Effector memory CD8-positive, alpha-beta T cell (primary cell): ENCODE measurements at places on chromosomes 4 and X.

DNA sequence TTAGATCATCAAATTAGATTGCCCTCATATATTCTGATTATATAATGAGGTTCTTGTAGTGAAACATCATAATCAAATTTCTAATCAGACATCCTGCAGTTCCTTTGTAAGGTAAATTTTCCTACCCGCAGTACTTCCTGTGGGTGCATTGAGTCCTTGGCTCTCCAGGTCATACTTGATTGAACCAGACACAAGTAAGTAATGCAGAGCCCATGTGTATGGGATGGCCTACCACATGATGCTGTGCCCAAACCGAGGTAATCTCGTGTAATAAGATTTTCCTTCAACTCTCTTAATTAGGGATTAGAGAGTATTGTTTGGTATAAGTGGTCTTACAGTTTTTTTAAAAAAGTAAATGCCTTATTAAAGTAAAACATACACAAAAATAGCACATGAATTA is 1841.8 kb downstream of the PCDH7 start:
- no peaks in the 10 kb centered on the region for H3K27me3 ChIP-seq
- H3K27ac ChIP-seq: no peak overlapping the region
- no peaks in the 10 kb centered on the region for H3K36me3 ChIP-seq
- H3K4me1 ChIP-seq: no peaks in the 10 kb centered on the region
- no peak for DNase-seq

- no peaks in the 10 kb centered on the region for H3K36me3 ChIP-seq
- H3K4me3 ChIP-seq: no peak overlapping the region
- H3K4me1 ChIP-seq: no peaks in the 10 kb centered on the region
Measured at GRCh38 chrX:24426340-24426913, 38.7 kb upstream of the PDK3 start.

DNA sequence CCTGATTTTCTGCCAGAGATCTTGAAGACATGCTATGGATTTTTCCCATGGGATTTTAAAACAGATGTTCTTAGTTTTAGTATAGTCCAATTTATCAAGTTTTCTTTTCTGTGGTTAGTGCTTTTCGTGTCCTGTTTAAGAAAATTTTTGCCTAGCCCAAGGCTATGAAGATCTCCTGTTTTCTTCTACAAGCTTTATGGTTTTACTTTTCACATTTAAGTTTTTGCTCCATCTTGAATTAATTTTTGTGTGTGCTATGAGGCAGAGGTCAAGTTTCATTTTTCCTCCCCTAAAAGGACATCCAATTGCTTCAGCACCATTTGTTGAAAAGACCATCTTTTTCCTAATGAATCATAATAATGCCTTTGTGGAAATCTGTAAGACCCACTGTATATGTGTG is 65.6 kb downstream of the POLR2B start:
- no peaks in the 10 kb centered on the region for H3K4me1 ChIP-seq
- no peak overlapping the region for H3K27ac ChIP-seq
- no peak overlapping the region for H3K4me3 ChIP-seq

- no peaks in the 10 kb centered on the region for H3K27me3 ChIP-seq
- no peak overlapping the region for H3K4me3 ChIP-seq
- no peak for DNase-seq
- no peaks in the 10 kb centered on the region for H3K36me3 ChIP-seq
Measured at GRCh38 chr4:32374206-32374605, 1654.0 kb downstream of the PCDH7 start.

DNA sequence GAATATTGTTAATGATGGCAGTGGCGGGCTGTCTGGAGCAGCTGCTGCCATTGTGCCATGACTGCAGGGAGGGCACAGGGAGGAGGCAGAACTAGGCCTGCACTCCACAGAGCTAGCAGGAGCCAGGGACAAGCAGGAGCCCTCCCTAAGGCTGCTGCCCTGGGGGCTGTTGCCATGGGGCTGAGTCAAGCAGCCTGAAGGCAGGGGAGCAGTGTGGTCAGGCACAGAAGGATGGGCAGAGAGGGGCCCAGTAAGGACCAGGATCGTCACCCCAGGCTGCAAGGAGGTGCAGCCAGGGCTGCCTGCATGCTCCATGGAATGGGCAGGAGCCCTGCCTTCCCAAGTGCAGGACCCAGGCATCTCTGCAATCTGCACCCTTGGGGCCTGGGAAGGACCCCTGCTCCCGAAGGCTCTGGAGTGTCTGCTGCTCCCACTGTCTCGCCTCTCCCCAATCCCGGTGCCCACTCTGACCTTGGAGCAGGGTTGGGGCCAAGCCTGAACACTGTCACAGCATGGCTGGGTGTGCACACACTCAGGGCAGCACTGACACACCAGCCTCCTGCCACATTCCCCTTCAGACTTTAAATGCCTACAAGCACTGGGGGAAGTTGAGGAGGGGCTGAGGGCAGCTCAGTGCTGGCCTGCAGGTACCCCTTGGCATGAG is 98.3 kb upstream of the GALNTL6 start:
- H3K4me1 ChIP-seq: no peaks in the 10 kb centered on the region
- no peak for DNase-seq
- H3K27me3 ChIP-seq: no peaks in the 10 kb centered on the region
- no peaks in the 10 kb centered on the region for H3K36me3 ChIP-seq

GRCh38 chrX:20116087-20116576 is 575 bp downstream of the MAP7D2 start:
- peaks cover 2% of the 10 kb centered on the region for H3K4me1 ChIP-seq
- DNase-seq: no peak
- H3K27me3 ChIP-seq: peaks cover 8% of the 10 kb centered on the region
- H3K27ac ChIP-seq: no peak overlapping the region
- H3K36me3 ChIP-seq: peaks cover 3% of the 10 kb centered on the region

DNA sequence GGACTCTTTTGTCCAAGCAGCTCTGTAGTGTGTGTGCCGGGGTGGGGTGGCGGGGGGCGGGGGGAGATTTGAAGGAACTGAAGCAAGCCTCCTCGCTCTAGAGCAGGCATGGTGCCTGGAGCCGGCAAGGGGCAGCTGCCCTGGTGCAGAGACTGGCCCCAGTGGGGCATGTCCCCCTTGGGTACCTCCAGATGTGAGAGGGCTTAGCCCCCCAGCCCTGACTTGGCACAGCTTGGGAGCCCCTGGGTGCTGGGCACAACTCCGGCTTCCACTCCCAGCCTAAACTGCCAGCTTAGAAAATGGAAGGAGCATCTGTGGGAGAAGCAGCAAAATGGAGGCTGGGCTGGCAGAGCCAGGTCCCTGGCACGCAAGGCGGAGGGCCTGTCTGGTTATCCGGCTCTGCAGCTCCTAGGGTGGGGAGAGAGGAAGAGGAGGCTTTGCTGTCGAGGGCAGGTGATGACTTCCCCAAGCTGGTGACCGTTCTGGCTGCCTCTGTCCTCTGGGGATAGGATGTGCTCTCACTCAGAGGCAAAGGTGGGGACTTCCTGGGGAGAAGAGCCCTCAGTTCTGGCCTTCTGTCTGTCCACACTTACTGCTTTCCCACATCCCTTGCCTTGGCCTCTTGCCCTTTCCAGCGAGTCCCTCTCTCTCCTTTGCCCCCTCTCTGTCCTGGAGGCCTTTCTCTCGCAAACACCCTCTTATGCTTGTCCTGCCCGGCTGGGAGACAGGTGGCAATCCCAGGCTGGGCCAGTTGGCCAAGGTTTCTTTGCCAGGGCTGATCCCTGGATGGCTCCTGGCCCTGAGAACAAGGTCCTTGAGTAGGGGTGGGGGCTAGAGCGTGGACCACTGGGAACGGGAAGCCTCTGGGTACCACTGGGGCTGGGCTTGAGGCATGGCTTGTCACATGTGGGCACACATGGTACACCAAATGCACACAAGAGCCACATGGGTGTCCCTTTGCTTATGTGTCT is 2.0 kb downstream of the DLG3 start:
- H3K27me3 ChIP-seq: no peaks in the 10 kb centered on the region
- no peak overlapping the region for H3K4me3 ChIP-seq
- no peaks in the 10 kb centered on the region for H3K36me3 ChIP-seq
- no peak for DNase-seq
- peaks cover 8% of the 10 kb centered on the region for H3K4me1 ChIP-seq

GRCh38 chrX:128078545-128078944 is 26.3 kb upstream of the ACTRT1 start:
- no peaks in the 10 kb centered on the region for H3K36me3 ChIP-seq
- H3K27me3 ChIP-seq: no peaks in the 10 kb centered on the region
- DNase-seq: no peak
- H3K4me3 ChIP-seq: no peak overlapping the region
- no peaks in the 10 kb centered on the region for H3K4me1 ChIP-seq

- no peaks in the 10 kb centered on the region for H3K27me3 ChIP-seq
- peak overlapping the region; percentile 96 for H3K4me3 ChIP-seq
- peak overlapping the region; percentile 94 for H3K27ac ChIP-seq
- peaks cover 21% of the 10 kb centered on the region for H3K36me3 ChIP-seq
- no peak for DNase-seq
Measured at GRCh38 chr4:112284662-112285411, 867 bp downstream of the TIFA start.

- H3K27me3 ChIP-seq: no peaks in the 10 kb centered on the region
- peaks cover 6% of the 10 kb centered on the region for H3K36me3 ChIP-seq
- H3K4me3 ChIP-seq: no peak overlapping the region
- H3K27ac ChIP-seq: no peak overlapping the region
- no peaks in the 10 kb centered on the region for H3K4me1 ChIP-seq
- no peak for DNase-seq
Measured at GRCh38 chrX:107579956-107580355, 48.4 kb upstream of the PRPS1 start.

GRCh38 chrX:107450823-107451509 is 1.5 kb downstream of the FRMPD3 start:
- peaks cover 17% of the 10 kb centered on the region for H3K36me3 ChIP-seq
- H3K27ac ChIP-seq: peak overlapping the region; percentile 90
- peak overlapping the region; percentile 85 for H3K4me3 ChIP-seq

DNA sequence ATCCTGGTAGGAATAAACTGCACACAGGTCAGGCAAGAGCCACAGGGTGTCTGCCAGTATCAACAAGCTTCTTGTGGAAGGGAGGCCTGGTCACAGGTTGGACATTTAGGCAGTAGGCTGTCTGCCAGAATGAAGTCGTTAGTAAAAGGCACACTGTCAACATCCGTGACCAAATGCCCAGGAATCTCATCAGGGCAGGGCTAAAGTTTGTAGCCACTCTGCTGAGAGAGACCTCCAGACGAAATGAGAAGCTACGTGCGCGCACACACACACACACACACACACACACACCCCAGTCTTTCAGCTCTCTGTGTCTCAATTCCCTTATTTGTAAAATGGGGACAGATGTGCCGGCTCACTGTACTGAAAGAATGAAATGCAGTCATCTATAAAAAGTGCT is 408.7 kb upstream of the ZFP42 start:
- no peak overlapping the region for H3K27ac ChIP-seq
- no peak overlapping the region for H3K4me3 ChIP-seq
- DNase-seq: no peak
- no peaks in the 10 kb centered on the region for H3K27me3 ChIP-seq
- H3K36me3 ChIP-seq: no peaks in the 10 kb centered on the region

- DNase-seq: no peak
- H3K27me3 ChIP-seq: no peaks in the 10 kb centered on the region
- peaks cover 4% of the 10 kb centered on the region for H3K4me1 ChIP-seq
- peak overlapping the region; percentile 7 for H3K4me3 ChIP-seq
- no peak overlapping the region for H3K27ac ChIP-seq
- H3K36me3 ChIP-seq: no peaks in the 10 kb centered on the region
Measured at GRCh38 chrX:65783746-65784145, 116.3 kb downstream of the MSN start.

GRCh38 chrX:101958139-101958538 is 26.3 kb upstream of the ZMAT1 start:
- H3K36me3 ChIP-seq: no peaks in the 10 kb centered on the region
- H3K27ac ChIP-seq: no peak overlapping the region
- DNase-seq: no peak
- no peak overlapping the region for H3K4me3 ChIP-seq
- H3K4me1 ChIP-seq: no peaks in the 10 kb centered on the region

DNA sequence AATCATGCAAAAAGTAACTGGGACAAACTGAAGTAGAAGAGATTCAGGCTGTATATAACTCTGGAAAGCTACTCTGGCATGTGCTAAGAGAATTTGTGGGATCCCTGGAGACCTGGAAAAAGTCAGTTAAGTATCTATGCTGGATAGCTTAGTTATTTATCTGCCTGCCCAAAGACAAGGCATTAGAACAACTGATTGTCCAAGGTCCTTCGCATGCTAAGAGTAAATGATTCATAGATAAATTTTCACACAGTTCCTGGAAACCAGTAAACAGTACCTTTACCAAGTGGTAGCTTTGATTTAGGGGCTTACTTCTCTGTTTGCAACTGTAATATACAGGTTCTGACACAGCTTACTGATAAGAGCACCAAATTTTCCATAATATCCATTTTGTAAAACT is 104.8 kb downstream of the ATP11C start:
- DNase-seq: no peak
- no peak overlapping the region for H3K4me3 ChIP-seq
- peak overlapping the region; percentile 56 for H3K27ac ChIP-seq
- H3K4me1 ChIP-seq: peaks cover 6% of the 10 kb centered on the region
- no peaks in the 10 kb centered on the region for H3K27me3 ChIP-seq

DNA sequence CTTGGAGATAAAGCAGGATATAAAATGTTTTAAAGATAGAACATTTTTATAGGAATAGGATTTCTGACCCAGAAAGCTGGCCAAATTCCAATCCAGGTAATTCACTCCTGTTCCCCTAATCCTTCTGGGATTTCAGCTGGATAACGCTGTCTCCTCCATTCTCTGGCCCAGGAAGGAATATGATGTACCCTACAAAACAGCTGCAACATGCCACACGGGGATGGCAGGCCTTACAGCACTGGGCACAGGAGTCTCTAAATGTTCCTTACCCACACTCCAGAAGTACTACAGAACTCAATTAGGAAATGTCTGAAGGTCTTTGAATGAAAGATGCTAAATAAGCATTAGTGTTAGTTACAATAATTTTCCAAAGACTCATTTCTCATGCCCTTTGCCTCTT is 15.8 kb downstream of the CAMK2D start:
- H3K4me3 ChIP-seq: no peak overlapping the region
- no peaks in the 10 kb centered on the region for H3K36me3 ChIP-seq
- H3K27ac ChIP-seq: no peak overlapping the region
- H3K27me3 ChIP-seq: no peaks in the 10 kb centered on the region

GRCh38 chr4:10783351-10783750 is 98.8 kb upstream of the CLNK start:
- H3K36me3 ChIP-seq: no peaks in the 10 kb centered on the region
- peaks cover 23% of the 10 kb centered on the region for H3K27me3 ChIP-seq
- H3K4me1 ChIP-seq: no peaks in the 10 kb centered on the region
- no peak overlapping the region for H3K27ac ChIP-seq
- DNase-seq: no peak
- H3K4me3 ChIP-seq: no peak overlapping the region

GRCh38 chrX:6660567-6661264 is 125.8 kb upstream of the VCX3A start:
- no peaks in the 10 kb centered on the region for H3K27me3 ChIP-seq

- no peaks in the 10 kb centered on the region for H3K27me3 ChIP-seq
- H3K27ac ChIP-seq: no peak overlapping the region
- no peaks in the 10 kb centered on the region for H3K4me1 ChIP-seq
- H3K36me3 ChIP-seq: peaks cover 16% of the 10 kb centered on the region
- no peak for DNase-seq
Measured at GRCh38 chr4:39514888-39515401, 12.3 kb downstream of the UGDH start.

- peaks cover 26% of the 10 kb centered on the region for H3K27me3 ChIP-seq
- no peak overlapping the region for H3K27ac ChIP-seq
- H3K36me3 ChIP-seq: no peaks in the 10 kb centered on the region
- DNase-seq: no peak
Measured at GRCh38 chrX:106730401-106730800, 3.9 kb downstream of the RNF128 start.

- no peak overlapping the region for H3K4me3 ChIP-seq
- no peak for DNase-seq
- no peak overlapping the region for H3K27ac ChIP-seq
- H3K4me1 ChIP-seq: peaks cover 6% of the 10 kb centered on the region
- peaks cover 71% of the 10 kb centered on the region for H3K36me3 ChIP-seq
Measured at GRCh38 chr4:182895791-182896292, 21.3 kb downstream of the DCTD start.
